Cortex of kidney (tissue), 1 donor: ENCODE measurements at places on chromosomes 1 and 21.

DNA sequence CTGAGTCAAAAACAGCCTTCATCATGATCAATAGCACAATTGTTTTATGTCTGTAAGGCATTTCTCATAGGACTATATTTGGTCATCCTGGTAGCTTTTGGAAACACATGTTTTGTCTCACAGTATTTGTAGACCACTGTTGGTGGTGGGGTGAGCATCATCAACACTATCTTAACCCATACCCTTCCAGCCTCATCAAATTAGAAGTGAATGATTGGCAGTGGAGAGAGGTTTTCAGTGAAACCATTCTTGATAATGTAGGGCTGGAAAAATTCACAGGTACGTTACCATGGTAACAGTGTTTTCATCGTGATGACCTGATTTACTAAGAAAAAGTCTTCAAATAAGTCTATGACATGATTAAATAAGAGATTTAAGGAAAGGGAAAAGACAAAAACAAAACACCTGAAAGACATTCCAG, 45.3 kb upstream of the C1orf105 start:
- no peak for DNase-seq

DNA sequence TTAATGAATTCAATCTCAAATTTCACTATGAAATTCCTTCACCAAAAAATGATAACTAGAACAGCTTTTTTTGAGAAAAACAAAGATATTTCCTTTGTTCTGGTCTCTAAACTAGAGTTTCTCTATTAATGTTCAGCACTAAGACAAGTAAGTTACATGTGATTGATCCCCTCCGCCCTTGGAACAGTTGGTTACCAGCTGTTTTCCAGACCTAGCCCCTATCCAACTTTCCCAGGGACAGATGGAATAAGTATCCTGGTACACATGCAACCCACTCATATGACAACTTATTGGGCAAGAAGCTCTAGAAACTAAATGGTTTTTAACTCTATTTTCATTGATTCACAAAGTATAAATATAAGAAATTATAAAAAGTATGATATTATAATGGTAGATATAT, 140.4 kb downstream of the COP1 start:
- DNase-seq: no peak

DNA sequence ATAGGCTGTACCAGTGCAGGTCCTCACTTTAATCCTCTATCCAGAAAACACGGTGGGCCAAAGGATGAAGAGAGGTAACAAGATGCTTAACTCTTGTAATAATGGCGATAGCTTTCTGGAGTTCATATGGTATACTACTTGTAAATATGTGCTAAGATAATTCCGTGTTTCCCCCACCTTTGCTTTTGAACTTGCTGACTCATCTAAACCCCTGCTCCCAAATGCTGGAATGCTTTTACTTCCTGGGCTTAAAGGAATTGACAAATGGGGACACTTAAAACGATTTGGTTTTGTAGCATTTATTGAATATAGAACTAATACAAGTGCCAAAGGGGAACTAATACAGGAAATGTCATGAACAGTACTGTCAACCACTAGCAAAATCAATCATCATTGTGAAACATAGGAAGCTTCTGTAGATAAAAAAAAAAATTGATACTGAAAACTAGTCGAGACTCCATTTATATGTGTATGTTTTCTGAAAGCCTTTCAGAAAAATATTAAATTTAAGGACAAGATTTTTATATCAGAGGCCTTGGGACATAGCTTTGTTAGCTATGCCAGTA, 7.0 kb downstream of the SOD1 start:
- no peak for DNase-seq

GRCh38 chr1:153490272-153491051, 30.0 kb upstream of the S100A7 start:
- no peak for DNase-seq

- no peak for DNase-seq
Measured at GRCh38 chr1:210342986-210343780, 14.5 kb downstream of the HHAT start.

GRCh38 chr1:95369985-95370690, 136.1 kb downstream of the RWDD3 start:
- no peak for DNase-seq

GRCh38 chr1:184970691-184971161, 3.6 kb downstream of the NIBAN1 start:
- DNase-seq: no peak

GRCh38 chr1:225760531-225760930, 17.1 kb upstream of the SRP9 start:
- DNase-seq: no peak

DNA sequence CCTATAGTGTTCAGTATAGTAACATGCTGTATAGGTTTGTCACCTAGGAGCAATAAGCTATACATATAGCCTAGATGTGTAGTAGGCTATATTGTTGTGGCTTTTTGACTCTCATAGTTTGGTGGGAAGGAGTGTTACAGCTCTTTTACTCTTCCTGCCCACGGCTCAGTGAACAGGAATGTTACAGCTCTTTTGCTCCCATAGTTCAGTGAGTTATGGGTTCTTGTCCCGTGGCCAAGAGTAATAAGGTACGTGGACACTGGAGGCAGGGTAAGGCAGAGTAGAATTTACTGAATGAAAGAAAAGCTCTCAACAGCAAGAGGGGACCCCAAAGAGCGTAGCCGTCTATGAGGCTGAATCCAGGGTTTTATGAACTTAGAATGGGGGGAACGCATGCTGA, 734.3 kb downstream of the ADGRL2 start:
- DNase-seq: no peak

GRCh38 chr1:43358121-43358745, 548 bp upstream of the CDC20 start:
- no peak for DNase-seq

DNA sequence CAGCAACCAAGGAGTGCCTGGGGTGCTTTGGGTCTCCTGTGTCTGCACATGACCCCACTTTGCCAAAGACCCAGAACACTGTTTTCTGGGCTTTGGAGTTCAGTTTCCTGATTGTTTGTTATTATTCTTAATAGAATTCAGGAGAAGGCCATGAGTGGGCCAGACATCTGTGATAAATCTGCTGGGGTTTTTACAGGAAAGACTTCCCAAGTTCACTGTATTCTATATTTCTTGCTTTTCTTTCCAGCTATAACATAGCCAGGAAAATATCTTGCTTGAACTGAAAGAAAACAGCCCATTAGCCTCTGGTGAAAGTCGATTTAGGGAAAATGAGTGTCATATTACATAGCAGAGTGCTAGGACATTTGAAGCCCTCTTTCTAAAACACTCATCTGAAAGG, 345.1 kb upstream of the USP24 start:
- no peak for DNase-seq

DNA sequence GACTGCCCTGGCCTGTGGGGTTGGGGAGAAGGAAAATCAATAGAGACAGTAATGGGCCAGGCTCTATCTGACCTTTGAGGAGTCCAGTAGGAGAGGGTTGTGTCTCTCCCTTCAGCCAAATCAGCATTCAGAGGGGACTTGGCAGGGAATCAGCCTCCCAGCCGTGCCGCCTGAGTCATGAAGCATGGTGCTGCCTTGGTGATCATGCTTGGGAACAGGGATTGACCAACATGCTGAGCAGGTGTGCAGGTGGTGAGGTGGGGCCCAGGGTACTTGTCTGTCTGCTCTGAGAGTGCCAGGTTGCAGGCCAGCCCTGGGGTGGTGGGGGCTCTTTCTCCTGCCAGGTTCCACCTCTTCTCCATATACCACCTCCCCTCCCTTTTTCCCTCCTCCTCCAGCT, 58.9 kb upstream of the TLR5 start:
- no peak for DNase-seq

- DNase-seq: no peak
Measured at GRCh38 chr21:35172231-35172630, 123.1 kb upstream of the RUNX1 start.

DNA sequence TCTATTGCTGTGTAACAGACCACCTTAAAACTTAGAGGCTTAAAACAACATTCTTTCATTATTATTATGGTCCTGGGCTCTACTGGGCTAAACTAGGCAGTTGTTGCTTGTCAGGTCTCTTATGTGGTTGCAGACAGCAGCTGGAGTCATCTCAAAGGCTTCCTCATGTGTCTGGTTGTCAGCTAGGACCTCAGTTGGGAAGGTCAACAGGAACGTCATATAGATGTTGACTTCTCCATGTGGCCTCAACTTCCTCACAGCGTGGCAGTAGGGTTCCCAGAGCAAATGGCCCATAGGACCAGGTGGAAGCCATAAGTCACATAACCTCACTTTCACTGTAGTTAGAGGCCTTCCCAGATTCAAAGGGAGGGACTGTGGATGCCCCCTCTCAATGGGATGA, 15.4 kb upstream of the MEF2D start:
- no peak for DNase-seq

- DNase-seq: no peak
Measured at GRCh38 chr1:224816062-224816461, 113.4 kb upstream of the DNAH14 start.

DNA sequence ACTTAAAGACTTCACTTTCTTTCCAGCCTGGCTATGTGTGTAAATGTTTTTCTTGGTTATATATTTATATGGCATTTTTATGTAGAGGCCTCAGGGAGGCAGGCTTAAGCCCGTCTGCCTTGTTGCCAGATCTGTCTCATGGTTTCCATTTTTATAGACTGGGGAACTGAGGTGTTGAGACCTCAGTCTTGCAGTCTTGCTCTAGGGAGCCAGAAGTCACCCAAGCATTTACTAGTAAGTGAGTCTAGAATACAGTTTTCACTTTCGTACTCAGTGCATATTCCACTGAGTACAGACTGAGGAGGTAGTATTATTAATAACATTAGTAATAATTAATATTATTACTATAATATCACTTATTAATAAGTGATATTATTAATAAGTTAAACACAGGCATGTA, 161.4 kb downstream of the UCK2 start:
- no peak for DNase-seq

DNA sequence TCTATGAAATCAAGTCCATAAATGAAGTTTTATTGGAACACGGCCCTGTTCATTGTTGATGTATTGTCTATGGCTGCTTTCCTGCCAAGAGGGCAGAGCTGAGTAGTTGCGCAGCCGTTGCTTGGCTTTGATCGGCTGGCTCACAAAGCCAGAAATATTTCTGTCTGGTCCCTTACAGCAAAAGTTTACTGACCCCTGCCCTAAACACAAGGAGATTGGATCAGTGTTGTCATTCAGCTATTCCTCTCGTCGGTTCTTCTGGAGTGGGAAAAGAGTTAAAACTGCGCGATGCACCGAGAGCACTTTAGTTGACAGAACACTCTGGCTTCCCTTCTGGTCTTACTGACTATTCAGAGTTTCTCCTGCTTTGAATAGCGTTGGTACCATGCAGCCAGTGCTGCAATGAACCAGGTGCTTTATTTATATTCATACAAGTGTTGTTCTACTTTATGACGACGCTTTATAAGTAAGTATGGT, 868 bp downstream of the ZBTB40 start:
- DNase-seq: no peak

- DNase-seq: no peak
Measured at GRCh38 chr1:28613175-28613574, 21.1 kb downstream of the RAB42 start.

GRCh38 chr1:225909477-225909876, 14.6 kb downstream of the PYCR2 start:
- DNase-seq: no peak

- DNase-seq: no peak
Measured at GRCh38 chr1:64135462-64136223, 67.8 kb upstream of the UBE2U start.

GRCh38 chr1:63327417-63328054, 5.2 kb downstream of the FOXD3 start:
- no peak for DNase-seq

DNA sequence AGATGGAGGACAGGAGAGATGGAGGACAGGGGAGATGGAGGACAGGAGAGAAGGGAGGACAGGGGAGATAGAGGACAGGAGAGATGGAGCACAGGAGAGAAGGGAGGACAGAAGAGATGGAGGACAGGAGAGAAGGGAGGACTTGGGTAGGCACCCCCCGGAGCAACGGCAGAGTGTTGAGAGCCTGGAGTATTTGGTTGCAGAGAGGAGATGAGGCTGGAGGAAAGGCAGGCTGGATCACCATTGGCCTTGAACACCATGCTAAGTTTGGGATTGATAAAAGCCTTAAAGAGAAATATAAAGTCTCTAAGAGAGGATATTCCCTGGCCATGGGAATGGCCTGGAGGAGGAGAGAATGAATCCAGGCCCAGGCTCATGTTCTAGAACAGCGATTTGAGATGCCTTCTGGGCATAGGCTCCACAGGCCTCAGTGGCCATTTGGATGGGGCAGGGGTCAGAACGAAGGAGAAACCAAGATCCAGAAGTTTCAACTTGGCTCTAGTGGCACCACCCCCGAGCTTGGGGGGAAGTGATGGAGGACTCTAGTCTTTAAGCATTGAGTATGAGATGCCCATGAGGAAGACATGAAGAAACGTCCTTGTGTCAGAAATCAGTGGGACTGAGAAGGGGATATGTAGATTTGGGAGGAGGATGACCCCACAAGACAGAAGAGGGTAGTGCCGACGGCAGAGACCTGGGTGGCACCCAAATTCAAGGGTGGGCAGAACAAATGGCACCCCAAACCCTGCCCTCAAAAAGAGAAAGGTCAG, 47.9 kb upstream of the EDN2 start:
- no peak for DNase-seq

GRCh38 chr21:44331650-44332307, 7.4 kb downstream of the CFAP410 start:
- no peak for DNase-seq

GRCh38 chr1:67682659-67683197, 2.3 kb upstream of the GADD45A start:
- no peak for DNase-seq

GRCh38 chr21:42373196-42373907, 7.0 kb upstream of the TFF1 start:
- no peak for DNase-seq

DNA sequence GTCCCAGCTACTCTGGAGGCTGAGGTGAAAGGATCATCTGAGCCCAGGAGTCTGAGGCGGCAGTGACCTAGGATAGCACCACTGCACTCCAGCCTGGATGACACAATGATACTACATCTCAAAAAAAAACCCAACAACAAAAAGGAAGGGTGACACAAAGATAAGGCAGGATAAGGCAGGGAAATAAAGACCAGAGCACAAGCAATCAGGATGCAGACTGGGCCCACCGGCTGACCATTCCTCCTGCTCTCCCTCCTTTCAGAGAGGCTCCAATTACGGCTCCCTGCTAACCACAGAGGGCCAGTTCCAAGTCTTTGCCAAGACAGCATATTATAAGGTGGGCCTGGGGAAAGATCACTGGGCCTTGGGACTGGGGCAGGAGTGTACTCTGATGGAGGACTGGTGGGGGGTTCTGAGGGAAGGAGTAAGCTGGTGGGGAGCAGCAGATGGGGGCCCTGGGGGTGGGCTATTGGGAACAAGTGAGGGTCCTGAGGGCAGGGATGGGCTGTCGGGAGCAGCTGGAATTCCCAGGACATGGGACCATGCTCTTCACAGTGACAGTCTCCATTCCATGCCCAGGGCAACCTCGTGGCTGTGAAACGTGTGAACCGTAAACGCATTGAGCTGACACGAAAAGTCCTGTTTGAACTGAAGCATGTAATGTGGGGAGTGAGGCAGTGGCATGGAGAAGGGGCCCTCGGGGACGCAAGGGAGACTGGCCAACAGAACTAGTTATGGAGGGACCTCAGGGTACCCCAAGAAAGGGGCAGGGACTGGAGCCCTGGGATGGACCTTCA, 7.3 kb downstream of the NPR1 start:
- no peak for DNase-seq
